T-helper 17 cell (primary cell): ENCODE measurements at places on chromosomes 2 and 18.

DNA sequence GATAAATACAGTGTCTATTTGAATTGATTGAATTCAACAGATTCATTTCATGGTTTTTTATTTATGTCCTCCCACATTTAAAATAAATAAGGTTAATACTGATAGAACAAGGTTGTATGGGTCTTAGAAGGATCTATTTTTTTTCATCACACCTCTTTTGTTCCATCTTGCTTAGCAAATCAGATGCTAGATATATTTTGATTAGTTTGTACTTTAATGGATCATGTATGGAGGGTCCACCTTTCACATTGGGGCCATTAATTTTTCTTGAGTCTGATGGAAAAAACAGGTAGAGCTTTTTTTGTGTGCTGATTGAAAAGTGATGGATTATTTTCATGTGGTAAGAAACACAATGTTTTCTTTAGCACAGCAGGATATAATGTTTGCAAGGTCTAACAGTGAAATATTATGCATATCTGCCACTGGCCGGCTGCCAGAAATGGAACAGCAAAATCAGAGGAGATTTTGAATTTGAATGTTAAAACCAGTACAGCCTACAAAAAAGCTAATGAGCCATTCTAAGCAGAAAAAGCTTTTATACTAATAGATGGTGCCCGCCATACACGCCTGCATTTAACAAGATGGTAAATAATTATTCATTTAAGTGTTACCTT lies 188.1 kb upstream of the ETAA1 start:
- DNase-seq: no peak

DNA sequence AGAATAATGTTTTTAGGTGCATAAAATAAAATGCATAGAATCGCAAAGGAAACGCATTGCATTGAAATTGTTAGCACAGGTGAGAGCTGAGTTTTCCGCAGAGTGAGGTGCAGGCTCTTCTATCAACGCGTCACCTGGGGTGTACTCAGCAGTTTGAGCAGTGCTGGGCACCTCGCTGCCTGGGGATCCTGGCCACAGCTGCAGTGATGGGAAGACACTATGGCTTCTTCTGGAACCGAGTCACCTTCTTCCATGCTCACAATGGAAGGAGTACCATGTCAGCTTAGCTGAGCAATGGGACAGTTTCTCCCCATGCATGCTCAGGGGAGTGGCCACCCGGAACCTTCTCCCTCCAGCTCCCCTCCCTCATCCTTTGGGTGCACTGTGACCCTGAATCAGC lies 95.4 kb upstream of the OTOS start:
- no peak for DNase-seq

DNA sequence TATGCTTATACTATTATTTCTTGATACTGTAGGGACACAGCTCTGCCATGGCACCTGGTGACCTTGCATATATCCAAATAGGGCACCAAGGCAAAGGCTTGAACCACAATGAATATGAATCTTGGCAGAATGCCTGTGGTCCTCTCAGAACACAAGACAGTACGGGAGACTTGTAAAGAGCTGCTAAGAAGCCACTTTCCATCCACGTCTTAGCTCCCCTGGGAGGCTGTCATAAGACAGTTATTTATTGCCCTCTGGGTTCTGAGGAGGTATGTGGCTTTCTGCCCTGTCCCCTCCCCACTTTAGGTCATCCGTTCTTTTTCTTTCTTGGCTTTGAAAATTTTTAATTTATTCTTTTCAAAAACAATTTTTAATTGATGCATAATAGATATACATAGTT lies 29.8 kb upstream of the MRPL33 start:
- no peak for DNase-seq

GRCh38 chr2:238939521-238940403 lies 91.9 kb downstream of the TWIST2 start:
- DNase-seq: no peak

DNA sequence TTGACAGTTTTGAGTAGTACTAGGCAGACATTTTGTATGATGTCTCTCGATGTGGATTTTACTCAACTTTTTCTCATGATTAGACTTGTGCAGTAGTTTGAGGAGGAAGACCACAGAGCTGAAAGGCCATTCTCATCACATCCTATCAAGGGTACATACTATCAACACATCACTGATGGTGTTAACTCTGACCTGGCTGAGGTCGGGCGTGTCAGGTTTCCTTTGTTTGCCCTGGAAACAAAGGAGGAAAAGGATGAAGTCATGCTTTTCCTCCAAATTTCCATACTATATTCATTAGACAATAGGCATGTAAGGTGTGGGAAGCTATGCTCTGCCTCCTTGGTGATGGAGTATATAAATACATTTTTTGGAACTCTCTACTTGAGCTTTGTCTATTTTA lies 211.1 kb downstream of the DSEL start:
- DNase-seq: no peak

DNA sequence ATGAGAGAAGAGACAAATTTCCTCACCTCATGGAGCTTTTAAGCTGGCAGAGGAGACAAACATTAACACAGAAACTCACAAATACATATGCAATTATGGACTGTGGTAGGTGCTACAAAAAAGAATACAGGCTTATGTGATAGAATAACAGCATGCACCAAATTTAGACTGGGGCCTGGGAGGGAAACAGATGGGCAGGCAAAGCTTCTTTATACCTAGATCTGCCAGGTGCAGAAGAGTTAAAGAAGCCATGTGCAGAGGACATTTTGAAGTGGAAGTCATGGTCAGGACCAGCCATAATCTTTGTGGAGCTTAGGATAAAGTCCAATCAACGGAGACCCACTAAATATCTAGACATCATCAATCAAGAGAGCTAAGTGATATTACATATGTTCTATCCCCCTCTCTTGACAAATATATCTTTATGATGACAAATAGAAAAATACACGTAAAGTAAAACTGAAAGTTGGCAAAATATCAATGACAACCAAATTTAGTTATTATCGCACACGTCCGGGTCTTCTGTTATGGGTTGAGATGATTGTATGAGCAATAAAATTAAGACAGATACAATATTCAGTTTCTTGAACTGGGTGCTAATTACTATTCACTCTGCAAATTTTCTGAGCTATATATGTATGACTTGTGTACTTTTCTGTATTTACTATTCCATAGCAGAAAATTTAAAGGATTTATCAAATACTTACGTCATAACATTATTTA lies 44.1 kb downstream of the CD28 start:
- no peak for DNase-seq

GRCh38 chr2:233402346-233402745 lies 48.1 kb downstream of the DGKD start:
- DNase-seq: no peak

DNA sequence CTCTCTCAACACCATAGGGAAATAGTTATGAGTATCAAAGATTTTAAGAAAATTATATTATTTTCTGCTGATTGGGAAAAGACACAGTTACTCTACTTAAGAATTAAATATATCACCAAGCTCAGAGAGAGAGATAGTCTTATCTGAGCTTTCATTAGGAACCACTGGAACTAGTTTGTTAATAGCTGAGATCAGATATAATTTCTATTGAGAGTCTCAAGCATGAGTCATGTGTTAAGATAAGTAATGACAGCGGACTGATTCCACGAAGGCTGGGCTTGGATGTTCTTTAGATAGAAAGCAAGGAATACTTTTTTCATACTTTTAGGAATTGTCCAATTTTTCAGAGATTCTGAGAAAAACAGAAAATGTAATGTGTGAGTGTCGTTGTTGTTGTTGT lies 44.4 kb upstream of the RBM44 start:
- DNase-seq: no peak

DNA sequence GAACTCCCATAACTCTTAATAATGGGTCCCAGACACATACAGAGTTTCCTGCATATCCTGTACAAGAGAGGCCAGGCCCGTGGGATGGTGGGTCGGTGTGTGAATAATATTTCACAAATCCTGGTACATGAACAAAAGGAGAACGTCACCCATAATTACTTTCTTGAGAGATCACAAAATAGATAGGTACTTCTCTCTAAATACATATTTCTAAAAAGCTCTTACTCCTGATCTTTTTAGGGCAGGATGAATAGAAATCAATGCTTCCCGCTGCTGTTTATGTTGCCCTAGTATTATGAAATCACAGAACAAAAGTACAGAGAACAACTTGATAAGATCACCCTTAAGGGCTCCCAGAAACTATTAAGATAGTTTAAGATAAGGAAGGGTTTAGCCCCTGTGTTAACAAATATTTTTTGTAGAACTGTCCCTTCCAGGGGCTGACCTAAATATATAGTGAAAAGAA lies 5.4 kb downstream of the IRS1 start:
- DNase-seq: no peak

GRCh38 chr2:65204461-65205210 lies 23.0 kb upstream of the ACTR2 start:
- DNase-seq: peak; percentile 31

DNA sequence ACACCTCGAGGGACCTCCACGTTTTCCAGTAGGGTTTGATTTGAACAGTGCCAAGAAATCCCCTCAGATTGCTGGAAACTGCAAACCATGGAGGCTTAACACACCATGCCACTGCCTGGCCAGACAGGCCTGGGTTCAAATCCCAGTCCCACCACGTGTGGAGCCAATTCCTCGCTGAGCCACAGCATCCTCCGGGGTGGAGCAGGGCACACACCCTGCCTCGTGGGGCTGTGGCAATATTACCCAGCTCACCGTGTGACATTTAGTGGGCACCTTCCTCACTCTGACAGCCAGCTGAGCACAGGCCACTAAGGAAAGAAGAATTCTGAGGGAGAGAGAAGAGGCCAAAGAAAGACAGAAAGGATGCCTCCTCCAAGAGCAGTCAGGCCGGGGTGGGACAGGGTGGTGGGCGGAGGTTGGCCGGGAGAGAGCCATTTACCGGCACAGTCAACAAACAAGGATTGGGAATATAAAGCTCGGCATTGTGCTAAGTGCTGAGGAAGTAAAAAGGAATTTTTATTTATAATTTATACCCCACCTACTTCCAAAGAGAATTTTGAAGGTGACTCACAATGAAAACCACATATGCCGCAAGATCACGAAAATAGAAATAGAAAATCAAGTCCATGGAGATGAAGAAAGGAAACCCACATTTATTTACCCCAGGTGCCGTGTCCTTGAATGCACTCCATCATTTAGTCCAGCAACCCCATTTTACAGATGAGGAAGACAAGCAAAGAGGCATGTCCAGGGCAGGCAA lies 111.5 kb downstream of the MCFD2 start:
- DNase-seq: no peak

DNA sequence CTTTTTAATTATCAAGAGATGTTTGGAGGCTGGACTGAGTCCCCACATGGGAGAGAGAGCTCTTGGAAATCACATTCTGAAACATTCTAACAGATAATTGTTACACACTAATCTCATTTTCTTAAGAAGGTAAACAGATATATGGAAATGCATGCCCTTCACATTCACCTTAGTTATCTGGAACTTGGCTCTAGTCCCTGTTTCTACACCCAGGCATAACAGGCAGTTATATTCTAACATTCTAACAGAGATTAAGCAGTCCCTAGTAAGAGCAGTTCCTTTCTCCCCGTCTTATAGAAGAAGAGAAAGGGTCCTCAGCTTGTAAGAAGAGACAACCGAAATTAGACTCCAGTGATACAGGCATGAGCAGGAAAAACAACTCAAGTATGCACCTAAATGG lies 385.4 kb downstream of the SOX11 start:
- no peak for DNase-seq

GRCh38 chr2:160197587-160197986 lies 2.5 kb downstream of the ITGB6 start:
- no peak for DNase-seq

DNA sequence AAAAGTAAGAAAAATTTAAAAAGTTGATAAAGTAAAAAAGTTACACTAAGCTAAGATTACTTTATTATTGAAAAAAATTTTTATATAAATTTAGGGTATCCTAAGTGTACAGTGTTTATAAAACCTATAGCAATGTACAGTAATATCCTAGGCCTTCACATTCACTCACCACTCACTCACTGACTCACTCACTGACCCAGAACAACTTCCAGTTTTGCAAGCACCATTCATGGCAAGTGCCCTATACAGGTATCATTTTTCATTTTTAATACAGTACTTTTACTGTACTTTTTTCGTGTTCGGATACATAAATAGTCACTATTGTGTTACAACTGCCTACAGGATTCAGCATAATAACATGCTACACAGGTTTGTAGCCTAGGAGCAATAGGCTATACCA lies 8.9 kb upstream of the THUMPD2 start:
- DNase-seq: no peak

DNA sequence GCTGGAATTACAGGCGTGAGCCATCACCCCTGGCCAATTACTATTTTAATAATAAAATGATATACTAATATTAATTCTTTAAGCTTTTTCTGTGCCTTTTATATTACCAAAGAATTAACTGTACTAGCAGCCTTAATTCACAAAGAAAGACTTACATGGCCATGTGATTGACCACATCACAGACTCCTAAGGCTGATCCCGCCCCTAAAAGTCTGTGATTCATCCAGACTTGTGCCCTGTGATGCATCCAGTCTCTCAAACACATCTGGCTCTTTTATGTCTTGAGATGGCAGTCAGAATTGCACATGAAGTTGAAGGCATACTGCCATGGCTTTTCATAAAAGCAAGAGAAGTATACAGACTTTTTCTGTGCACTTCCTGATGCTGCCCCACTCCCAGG lies 91.7 kb downstream of the DTNA start:
- no peak for DNase-seq

- DNase-seq: no peak
Measured at GRCh38 chr2:3422161-3422779, 42.8 kb downstream of the TRAPPC12 start.

DNA sequence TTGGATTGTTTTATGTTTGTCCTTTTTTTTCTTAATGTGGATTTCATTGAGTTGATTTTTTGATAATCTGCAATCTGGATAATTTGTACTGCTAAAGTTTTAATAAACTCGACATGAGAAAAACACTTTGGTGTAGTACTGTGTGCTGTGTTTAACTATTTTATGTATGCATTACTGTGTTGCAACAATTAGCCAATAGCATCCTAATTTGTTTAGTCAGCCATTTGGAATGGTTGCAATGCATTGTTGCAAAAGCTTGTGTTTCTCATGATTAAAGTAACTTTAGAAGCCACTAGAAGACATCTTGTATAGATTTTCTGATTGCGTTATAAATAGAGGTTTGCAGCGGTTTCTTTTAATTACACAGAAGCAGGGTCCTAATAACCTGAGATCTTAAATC lies 53.5 kb downstream of the PPIG start:
- no peak for DNase-seq

DNA sequence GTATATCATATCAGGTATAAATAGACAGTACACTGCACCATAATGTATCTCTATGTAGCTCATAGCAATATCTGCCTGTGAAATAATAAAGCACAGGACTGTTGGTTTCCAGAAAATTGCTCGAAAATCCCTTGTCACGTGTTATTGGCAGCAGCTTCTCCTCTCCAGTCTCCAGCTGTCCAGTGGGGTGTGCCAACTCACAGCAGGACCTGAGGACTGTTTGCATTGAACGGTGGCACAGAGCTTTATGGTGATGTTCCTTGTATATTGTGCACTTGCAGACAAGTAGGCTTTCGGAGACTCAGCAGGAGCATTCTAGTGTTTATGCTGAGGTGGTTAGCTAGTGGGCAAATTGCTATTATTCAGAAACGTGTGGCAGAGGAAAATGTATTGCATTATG lies 182.2 kb upstream of the ATP5MC3 start:
- no peak for DNase-seq
